ENCODE measurements at places on chromosomes 16 and 17.

GRCh38 chr17:72175787-72176515 lies 55.1 kb downstream of the SOX9 start:
- DNase-seq, result peak; percentile 79

DNA sequence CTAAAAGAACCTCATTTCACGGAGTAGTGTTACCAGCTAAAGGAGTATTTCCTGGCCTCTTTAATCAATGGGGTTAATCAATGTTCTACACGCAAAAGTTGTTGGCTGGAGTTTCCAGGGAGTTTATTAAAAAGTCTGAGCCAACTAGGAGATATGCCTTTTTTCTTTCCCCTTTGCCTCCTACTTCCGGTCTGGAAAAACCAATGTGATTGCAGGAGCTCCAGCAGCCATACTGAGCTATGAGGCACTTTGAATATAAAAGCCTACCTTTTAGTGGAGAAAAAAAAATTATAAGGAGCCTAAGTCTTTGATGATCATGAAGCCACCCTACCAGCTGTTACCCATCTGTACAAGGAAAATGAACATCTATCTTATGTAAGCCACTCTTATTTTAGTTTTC lies 17.9 kb upstream of the ERCC4 start:
- no peak for DNase-seq

GRCh38 chr16:27177031-27177774 lies 26.1 kb upstream of the KDM8 start:
- no peak for DNase-seq

- peak; percentile 17 for DNase-seq
Observed at GRCh38 chr17:31058976-31059375, 35.8 kb upstream of the NF1 start.

DNA sequence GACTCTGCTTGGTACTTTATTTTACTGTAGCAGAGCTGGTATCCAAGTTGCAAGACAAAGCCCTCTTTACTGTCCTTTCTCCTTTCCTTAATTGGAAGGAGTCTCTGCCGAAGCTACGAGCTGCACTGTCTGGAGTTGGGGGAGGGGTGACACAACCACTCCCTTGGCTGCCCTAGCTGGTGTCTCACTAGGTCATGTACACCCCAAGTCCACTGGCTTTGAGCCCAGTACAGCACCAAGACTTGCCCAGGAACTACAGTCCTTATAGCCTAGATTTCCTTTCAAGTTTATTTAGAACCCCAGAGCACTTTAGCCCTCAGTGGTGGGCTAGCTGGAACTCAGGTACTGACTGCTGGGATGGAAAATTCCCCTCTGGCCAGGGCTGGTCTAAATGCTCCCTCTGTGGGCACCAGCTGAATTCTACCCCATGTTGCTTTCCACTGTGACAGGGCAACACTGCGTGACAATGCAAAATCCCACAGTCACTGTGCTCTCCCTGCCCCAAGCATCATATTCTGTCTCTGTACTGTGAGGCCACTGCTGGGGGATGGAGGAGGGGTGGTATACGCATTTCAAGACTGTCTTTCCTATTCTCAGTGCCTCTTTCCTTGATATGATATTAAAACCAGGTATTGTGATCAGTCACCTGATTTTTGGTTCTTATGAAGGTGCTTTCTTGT lies 18.4 kb downstream of the EFCAB5 start:
- no peak for DNase-seq

DNA sequence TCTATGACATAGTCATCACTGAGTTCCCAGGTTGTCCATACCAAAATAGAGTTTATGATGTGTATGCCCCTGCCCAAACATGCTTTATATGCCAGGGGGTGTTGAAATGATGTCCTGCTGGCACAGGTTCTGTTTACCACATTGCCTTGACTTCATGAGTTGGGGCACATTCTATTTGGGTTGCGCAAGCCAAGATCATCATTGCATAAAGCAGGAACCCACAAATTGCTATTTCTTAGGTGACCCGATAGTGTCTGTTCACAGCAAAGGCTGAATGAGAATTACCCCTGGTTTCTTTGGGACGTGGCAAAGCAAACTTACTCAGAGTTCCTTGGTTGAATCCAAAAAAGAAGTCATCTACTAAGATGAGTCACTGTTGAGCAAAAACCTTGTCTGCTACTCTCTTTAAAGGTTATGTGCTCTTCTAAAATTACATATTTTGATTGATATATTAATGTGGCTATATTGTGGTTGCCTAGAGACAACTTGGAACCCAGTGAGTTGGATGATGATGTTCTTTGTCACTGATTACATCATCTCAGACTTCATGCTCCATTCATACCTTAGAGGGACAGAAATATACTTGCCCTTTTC lies 912.6 kb upstream of the SOX9 start:
- DNase-seq, result no peak

DNA sequence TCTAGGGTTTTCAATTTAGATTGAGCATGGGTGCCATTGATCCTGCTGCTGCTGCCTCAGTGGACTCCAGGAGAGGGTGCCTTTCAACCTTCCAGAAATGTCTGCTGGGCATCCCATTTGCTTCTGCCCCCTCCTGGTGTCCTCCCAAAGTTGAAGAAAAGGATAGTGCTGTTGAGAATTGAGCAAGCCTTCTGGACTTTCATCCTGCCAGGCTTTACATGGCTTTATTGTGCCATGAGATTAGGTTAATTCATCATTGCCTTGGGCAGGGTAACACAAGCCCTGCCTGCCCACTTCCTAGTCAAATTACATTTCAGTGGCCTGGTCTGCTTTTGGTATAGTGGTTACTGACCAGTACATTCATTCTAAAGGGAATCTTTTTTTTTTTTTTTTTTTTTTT lies 17.9 kb upstream of the TANGO6 start:
- DNase-seq, result no peak

GRCh38 chr16:70364399-70364798 lies 17.7 kb downstream of the DDX19A start:
- DNase-seq, result no peak

DNA sequence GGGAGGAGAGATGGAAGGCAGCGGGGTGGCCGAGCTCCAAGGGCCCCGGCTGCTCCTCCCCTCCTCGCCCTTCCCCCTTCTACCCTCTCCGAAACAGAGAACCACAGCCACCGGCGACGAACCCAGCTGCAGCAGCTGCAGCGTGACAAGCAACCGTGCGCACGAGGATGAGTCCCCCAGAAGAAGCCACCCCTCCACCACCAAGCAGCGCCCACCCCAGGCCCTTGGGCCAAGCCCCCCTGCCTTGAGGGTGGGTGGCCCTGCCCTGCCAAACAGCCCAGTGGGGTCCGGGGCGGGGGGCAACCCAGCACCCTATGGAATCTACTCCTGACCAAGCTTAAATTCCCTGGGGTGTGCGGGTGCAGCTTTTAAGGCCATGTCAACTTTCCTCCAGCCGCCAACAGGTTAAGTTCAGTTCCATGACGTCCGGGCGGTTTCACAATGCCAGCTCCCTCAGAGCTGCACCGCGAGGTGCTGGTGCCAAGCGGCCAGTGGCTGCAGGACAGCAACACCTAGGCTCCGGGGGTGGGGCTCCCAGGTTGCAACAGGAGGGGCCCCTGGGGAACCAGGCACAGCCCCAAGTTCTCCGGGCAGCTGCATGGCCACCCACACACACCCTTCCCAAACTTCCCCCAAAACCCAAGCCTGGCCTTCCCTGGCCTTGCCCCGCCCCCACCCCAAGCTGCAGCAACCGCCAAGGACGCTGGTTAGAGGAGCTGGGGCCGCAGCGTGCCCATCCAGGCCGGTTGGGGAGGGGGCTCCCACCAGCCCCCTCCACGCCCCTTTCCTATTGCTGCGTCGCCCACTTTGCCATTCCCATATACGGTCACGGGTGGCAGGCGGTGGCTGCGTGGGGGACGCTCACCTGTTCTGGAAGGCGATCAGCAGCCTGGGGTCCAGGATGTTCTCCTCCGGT lies 2.0 kb downstream of the CBX4 start:
- peak; percentile 72 for DNase-seq

GRCh38 chr17:12743046-12743445 lies 46.3 kb upstream of the ARHGAP44 start:
- no peak for DNase-seq

DNA sequence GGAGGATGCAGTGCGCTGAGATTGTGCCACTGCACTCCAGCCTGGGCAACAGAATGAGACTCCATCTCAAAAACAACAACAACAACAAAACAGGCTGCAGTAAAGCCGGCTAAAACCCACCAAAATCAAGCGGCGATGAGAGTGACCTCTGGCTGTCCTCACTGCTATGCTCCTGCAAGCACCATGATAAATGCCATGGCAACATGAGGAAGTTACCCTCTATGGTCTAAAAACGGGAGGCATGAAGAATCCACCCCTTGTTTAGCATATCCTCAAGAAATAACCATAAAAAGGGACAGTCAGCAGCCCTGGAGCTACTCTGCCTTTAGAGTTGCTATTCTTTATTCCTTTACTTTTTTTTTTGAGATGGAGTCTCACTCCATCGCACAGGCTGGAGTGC lies 8.4 kb upstream of the LGALS3BP start:
- DNase-seq, result no peak

DNA sequence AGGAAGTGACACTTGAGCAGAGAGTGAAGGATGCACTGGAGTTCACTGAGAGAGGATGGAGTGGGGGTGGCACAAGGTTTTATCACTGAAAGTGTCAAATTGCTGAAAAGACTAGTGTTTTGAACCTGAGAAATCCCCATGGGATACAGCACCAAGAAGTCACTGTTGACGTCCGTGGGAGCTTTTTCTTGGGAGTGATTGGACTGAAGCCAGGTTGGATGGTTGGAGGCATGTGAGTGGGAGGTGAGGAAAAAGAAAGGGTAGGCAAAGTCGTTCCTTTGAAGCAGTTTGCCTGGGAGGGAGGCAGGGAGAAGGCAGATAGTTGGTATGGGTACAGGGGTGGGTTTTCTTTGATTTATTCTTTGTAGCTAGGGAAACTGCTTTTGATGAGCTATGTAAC lies 39.9 kb upstream of the SDK2 start:
- DNase-seq, result no peak

DNA sequence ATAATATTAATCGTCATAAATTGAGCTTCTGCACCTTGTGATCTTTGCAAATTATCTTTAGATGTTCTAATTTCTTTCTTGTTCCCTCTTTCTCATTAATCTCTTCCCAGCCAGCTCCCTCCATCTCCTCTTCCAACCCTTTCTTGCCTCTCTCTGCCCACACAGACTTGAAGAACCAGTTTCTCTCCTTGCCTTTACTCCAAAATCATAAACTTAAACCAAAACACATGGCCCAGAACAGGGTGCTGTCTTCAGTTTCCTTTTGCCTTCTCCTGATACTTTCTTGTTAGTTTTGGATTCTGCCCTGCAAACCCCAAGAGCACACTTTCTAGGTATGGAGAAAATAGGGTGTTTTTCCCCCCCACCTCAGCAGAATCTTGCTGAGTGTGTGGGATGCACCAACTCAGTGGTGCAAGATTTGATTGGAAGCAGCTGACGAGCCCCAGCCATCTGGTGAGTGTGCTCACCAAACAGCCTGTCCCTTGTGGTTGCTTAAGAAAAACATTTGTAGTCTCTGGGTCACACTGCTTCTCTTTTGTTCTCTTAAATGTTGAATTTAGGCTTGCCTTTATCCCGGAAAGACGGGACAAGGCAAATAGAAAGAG lies 175.8 kb upstream of the MAF start:
- DNase-seq, result peak; percentile 76

GRCh38 chr17:12744298-12744697 lies 45.0 kb upstream of the ARHGAP44 start:
- DNase-seq, result no peak

DNA sequence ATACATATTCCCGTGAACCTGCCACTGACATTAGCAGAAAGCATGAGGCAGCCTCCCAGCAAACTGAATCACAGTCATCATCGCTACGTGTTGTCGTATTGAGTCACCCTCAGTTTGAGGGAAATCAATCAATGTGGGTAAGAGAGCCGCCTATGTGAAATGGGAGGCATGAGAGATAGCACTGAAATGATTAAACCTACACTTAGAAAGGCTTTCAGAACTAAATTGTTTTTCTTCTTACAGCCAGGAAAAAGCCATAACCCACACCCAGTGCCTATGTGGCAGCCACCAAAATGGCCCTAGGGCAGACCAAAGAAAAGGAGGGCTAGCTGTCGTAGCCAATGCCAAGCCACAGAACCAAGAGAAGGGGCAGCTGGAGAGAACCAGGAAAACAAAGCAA lies 90.5 kb downstream of the ADAMTS18 start:
- DNase-seq, result no peak

GRCh38 chr16:85611194-85611443 lies 2.0 kb upstream of the GSE1 start:
- no peak for DNase-seq

GRCh38 chr16:79497606-79498350 lies 102.8 kb downstream of the MAF start:
- no peak for DNase-seq

DNA sequence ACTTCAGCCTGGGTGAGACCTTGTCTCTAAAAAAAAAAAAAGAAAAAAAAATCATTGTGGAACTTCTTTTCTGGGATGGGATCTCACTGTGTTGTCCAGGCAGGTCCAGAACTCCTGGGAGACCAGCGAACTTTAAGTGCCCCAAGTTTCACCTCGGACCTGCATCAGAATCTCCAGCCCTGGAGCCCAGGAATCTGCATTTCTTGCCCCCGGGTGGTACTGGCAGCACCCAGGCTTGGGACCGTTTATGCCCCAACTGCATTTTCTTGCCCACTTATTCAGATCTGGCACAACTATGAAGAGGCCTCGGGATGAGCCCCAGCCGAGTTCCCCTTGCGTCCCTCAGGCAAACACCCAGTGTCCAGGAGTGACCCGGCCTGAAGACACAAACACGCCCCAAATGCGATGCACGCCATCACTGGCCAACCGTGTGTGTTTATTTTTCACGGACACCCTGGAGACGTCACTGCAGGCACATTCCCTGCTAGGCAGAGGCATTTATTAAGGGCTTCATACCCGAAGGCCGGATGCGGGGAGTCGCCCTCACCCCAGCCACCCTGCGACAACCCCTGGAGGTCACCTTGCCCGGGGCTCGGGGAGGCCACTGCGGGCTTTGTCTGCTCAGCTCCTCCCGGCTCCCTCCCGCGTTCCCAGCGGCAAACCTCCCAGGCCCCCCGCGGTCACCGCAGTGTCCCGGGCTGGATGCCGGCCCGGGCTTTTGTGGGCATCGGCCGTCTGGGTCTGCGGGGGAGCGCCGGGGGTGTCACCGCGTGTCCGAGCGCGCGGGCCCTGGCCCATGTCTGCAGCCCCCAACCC lies 684 bp upstream of the SPIRE2 start:
- peak; percentile 57 for DNase-seq

- DNase-seq, result no peak
Observed at GRCh38 chr16:70804153-70804733, 3.3 kb upstream of the VAC14 start.

- DNase-seq, result no peak
Observed at GRCh38 chr17:79026376-79027273, 2.7 kb downstream of the C1QTNF1 start.

GRCh38 chr16:89320782-89321501 lies 103.4 kb downstream of the ZNF778 start:
- DNase-seq, result peak; percentile 42

GRCh38 chr16:70664325-70665112 lies 18.2 kb downstream of the IL34 start:
- DNase-seq, result peak; percentile 18
